Activated CD4-positive, CD25-positive, alpha-beta regulatory T cell treated with anti-CD3 and anti-CD28 coated beads, Interleukin-2, amount 50 U/mL, for 72 hours (primary cell): ENCODE measurements at places on chromosomes 4 and X.
A peak's percentile ranks its signal among the peaks of the same experiment; 100 is the strongest.

- DNase-seq = no peak
Observed at GRCh38 chr4:183962419-183962818, 57.3 kb downstream of the STOX2 start.

DNA sequence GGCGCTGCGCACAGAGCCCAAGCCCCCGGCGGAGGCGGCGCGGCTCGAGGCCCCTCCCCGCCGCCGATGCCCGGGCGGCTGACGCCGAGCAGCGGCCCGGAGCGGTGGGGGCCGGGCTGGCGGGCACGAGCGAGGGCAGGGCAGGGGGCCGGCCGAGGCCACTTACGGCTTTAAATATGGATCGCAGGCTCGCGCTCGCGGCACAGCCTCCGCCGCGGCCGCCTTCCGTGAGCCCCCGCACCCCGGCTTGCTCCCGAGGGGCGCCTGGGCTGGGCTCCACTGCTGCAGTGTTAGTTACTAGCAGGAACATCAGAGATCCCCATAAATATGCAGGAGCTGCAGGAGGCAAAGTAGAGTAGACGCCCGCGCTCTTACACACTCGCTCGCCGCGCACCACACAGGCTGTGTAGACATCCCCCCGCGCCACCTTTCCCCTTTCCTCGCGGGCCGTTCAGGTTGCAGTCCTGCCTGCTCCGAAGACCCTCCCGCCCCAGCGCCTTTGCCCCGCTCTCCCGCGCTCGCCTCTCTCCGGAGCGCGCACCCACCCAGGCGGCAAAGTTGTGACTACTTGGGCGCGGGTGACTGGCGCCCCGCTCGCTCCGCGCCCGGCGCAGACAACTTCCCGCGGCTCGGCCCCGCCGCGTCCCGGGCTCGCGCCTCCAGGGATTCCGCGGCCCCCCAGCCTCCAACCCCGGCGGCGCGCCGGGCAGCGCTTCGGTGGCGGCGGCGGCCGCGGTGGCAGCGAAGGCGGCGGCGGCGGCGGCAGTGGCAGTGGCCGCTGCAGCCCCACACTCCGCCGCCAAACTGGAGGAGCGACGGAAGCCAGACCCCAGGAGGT is 152.0 kb upstream of the SLC4A4 start:
- DNase-seq = peak; percentile 31

GRCh38 chr4:108168160-108168670 is 517 bp downstream of the LEF1 start:
- DNase-seq = no peak

DNA sequence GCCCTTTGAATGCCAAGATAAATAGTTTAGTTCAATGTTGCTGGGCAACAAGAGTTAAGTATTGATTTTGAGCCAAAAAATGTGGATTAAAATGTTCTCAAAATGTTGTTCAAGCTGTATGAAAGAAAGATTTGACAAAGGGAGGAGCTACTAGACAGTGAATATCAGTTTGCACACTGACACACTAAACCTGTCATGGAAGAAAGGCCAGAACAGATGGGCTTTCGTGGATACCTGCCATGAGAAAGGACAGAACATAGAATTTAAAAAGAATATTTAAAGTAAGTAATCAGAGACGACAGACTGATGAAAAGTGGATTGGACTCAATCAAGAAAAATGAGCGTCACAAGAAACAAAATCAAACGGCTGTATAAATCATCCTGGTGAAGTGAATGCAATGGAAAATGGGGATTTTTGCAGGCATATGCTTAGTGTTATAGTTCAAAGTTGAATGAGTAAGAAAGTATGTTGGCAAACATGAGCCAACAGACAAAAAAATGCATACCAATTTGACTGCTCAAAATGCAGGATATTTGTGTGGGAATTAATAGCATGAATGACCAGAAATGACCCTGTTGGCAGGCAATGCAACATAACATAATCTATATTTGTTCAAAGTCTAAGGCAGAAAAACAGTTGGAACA is 7.4 kb downstream of the PCDH18 start:
- no peak for DNase-seq

GRCh38 chr4:122688529-122689140 is 43.9 kb upstream of the BBS12 start:
- no peak for DNase-seq

- DNase-seq = no peak
Observed at GRCh38 chr4:129037093-129037492, 56.2 kb downstream of the SCLT1 start.

DNA sequence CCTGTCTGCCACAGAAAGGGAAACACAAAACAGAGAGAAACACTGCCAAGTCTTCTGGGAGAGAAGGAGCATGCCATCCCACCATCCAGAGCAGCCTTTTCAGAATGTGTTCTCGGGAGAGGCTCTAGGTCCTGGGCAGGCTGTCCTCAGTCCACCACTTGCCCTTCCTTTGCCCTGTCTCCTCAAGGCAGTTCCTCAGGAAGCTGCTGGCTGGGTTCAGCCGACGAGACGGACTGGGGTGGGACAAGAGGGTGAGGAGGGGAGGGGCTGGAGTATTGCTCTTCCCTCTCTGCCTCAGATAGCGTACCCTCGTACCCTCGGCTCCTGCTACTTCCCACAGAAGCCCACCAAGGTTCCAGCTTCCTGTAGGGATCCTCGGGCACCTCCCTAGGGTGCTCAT is 26.6 kb upstream of the LGI2 start:
- no peak for DNase-seq

DNA sequence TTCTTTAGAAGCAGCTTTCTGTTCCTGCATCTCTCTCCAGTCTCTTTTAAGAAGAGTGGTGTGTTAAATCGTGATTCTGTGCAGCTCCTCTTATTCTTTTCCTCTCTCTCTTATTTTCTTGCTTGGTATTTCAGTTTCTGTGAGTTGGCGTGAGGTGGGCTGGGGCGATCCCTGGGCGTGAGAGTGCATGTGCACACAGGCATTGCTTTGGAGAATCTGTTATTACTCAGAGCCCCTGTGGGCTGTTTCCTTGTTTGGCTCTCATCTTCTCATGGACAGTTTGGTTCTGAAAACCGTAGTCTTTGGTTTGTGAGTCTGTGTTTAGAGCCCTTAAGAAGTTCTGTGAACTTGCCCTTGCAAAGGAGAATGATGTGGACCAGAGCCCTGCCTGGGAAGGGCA is 97.2 kb upstream of the CLNK start:
- DNase-seq = no peak

DNA sequence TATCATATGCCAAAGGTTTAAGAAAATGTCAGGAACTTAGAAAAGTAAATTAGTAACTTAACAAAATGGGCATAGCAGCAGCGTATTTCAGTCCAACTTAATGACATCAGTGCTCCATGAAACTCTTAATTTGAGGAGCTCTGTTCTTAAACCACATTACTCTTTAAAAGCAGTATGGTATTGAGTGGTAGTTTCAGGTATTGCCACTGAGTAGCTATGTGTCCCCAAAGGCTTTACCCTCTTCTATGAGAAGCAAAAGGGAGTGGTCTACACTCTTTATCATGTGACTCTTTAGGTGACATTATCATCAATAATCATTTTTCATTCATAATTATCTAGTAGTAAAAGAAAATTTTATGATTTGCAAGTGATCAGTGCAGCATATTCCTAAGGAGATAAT is 158.3 kb downstream of the STIM2 start:
- no peak for DNase-seq
